ENCODE measurements at places on chromosomes 3 and 15. TPM values are rescaled to one million over a fixed set of nuclear protein-coding genes. Genes with fewer than 3 reads are reported as not detected.

GABRR3 gene
- not detected for total RNA-seq

CLDN16 gene
- total RNA-seq = not detected

LARP6 gene
- not detected for total RNA-seq

CFAP20DC gene
- 0.11 TPM for total RNA-seq

ZNF774 gene
- 0.20 TPM for total RNA-seq

Measured in CD4-positive, alpha-beta T cell (primary cell).